CD4-positive, alpha-beta T cell treated with Interleukin-2 at 100 ng/mL for 4 hours (primary cell): ENCODE measurements at places on chromosomes 13 and 19.

GRCh38 chr19:47663911-47664771 lies 49.1 kb upstream of the EHD2 start:
- DNase-seq: no peak

GRCh38 chr19:14566712-14567077 lies 5.2 kb downstream of the NDUFB7 start:
- no peak for DNase-seq

DNA sequence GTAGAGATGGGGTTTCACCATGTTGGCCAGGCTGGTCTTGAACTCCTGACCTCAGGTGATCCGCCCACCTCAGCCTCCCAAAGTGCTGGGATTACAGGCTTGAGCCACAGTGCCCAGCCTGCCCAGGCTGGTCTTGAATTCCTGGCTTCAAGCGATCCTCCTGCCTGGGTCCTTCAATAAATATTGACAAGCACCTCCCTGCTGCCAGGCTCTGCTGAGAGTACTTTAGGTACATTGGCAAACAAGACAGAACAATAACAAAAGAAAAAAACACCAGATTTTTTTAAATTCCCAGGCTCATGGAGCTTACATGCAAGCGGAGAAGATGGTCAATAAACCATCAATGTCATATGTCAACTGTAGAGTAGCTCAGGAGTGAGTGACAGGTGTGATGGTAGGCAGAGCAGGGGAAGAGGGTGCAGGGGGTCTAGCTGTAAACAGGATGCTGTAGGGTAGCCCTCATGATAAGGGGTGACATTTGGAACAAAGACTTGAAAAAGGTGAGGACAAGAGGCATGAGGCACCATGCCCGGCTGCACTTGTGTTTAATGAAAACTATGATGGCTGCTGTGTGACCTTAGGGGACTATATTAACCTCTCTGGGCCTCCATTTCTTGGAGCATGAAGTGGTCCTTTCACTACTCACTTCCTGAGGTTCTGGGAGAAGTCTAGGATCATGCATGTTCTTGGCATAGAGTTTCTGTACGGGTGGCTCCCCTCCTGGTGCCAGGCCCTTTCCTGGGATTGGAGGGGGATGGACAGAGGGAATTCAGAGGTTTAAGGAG lies 19.6 kb downstream of the SULT2B1 start:
- DNase-seq: no peak

DNA sequence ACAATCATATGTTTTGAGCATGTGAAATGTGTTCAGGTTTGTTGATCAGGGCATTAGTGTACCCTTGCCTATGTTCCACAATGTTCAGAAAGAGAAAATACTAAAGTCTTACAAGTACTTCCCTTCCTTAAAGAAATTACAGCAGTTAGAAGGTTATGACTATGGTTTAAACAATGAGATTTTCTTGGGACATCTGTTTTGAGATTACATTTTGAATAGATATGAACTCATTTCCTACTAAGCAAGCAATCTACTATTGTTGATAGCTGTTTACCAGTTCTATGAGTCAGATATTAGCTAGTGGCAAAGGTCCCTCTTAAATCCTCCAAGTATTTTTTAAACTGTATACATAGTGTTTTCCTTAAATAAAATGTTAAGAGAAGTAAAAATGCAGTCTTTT lies 241.3 kb downstream of the DACH1 start:
- DNase-seq: no peak

GRCh38 chr13:113762538-113762937 lies 3.5 kb downstream of the TMEM255B start:
- DNase-seq: no peak

DNA sequence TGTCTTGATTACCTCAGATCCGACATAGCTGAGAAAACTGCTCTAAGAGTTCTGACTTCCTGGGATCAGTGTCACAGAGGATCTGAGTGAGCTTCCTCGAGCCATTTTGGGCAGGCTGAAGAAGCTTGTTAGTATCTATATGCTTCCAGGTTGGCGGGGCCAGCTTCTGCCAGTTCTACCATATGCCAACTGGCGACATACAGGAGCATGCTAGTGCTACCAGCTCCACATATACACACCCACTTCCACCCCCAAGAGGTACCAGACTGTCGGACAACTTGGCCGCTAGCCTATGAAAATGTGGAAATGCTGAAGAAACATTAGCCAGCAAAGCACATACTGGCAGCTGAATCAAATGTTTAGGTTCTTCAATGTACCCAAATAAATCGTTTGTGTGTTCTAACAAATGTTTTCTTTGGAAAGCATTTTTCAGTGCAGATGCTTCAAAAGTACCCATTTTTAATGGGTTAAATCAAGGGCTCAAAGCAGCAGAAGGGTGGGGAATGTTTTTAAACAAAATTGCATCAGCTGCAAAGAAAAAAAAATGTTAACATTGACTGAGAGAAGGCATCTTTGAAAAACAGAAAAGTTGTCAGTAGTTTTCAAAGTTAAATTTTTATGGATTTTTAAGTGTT lies 163.7 kb downstream of the KLF12 start:
- no peak for DNase-seq

DNA sequence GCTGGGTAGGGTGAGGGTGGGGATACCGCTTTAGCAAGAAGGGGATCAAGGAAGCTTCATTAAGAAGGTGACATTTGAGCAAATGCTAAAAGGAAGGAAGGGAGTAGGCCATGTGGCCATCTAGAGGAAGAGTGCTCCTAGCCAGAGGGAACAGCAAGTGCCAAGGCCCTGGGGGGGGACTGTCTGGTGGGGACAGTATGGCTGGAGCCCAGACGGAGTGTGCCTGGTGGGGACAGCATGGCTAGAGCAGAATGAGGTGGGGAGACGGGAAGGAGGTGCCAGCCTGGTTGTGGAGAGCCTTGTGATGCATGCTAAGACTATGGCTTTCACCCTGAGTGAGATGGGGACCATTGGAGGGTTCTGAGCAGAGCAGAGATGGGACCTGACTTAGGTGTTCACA lies 2.1 kb upstream of the TGFB1 start:
- no peak for DNase-seq
